ENCODE measurements at places on chromosomes 5 and 9. TPM values are rescaled to one million over a fixed set of nuclear protein-coding genes. Genes with fewer than 3 reads are reported as not detected.

DNA sequence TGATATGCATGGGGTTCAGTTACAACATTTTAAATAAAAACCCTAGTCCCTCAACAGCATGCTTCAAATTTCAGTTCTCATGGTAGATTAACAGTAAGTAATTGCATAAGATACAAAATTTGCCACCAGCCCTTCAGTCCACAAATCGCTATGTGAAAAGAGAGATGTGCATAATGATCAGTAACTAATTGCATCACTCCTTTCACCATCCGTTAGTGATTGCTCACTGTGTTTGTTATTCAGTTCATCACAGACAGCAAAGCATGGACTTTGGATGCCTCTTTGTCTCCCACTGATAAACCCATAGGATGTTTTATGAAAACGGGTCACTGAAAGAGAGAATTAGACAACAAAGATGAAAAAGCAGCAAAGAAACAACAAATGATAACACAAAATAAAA, 103.2 kb downstream of the MCTP1 start:
- no peak for DNase-seq

BTNL9 gene
- total RNA-seq = 34.9 TPM

DNA sequence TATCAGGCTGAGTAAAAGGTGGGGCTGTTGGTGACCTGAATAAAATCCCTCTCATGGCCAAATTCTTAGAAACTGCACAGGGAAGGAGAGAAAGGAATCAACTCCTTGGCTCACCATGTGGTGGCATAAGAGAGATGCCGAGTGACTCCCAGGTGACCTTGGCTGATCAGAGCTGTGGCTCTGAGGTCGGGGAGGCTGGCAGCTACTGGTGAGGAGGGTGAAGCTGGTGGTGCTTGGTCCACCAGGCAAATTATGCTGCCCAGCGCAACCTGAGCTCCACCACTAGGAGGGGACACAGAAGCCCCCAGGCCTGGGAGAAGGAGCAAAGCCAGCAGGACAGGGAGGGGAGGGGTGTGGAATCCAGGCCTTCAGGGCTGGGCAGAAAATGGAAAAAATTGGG, 111.2 kb upstream of the IL12B start:
- DNase-seq = no peak

DNA sequence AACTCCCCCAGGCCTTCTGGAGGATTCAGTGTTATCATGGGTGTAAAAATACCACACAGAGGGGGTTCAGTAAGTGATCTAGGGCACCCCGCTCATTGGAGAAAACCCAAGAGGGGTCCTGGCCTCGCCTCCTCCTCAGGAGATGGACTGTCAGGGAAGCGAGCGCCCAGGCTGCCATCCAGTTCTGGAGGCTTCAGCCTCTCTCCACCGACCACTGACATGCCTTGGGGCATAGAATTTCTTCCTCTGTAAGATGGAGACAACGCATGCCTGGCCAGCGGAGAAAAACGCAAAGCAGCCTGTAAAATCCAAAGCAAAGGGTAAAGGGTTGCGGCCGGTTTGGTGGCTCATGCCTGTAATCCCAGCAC, 165.4 kb downstream of the COL23A1 start:
- no peak for DNase-seq

- DNase-seq = no peak
These were observed 133.4 kb downstream of the ACTBL2 start for GRCh38 chr5:57349214-57349613.

DNA sequence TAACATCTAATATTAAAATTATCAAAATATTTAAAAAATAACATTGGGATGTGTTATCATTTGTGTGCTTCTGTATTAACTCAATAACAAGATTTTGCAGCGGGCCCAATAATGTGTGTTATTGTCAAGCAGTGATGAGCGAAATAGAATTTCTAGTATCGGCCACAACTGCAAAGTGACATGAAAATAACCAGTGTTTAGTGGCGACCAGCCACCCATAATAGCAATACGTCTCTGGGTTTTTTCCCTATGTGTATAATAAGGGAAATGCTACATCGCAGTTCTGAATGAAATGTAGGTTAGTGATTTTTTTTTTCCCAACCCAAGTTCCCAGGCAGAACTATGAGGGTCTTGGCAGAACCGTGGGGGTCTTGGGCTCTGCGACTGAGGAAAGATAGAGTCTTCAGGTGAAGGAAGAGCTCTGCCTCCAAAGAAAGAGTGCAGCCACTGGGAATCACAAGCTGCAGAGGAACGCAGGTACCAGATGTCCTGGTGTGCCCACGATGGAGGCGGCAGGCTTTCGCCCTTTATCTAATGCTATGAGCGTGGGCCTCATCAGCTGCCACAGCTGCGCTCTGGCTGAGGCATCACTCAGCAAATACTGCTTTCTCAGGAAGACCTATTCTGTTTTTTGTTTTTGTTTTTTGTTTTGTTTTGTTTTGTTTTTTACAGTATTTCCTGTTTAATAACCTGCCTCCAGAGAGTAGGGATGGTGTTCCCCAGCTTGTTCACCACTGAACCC, 235.0 kb downstream of the ROR2 start:
- DNase-seq = no peak

GRCh38 chr9:34334337-34334824, 5.0 kb downstream of the NUDT2 start:
- no peak for DNase-seq

GRCh38 chr5:66171349-66172344, 27.5 kb downstream of the SREK1 start:
- DNase-seq = no peak

- no peak for DNase-seq
These were observed 60.1 kb downstream of the KCTD16 start for GRCh38 chr5:144230806-144231205.

- DNase-seq = no peak
These were observed 85.4 kb upstream of the MIER3 start for GRCh38 chr5:57037355-57037754.

MARCHF11 gene
- total RNA-seq = not detected

DNA sequence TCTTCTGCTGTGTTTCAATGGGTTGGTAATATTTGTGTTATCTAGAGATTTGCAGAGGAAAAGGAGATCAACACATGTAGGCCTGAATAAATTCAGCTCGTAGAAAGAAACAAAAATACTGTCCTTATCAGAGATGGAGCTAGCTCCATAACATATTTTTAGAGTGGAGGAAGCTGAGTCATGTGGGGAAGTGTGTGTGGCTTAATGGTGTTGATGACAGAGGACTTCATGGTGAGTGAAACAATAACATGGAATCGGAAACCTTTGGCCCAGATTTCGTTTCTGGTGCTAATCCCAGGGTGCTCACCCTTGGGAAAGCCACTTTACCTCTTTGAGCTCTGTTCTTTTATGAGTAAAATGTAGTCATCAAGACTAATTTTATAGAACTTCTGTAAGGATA, 825.0 kb downstream of the TLR4 start:
- DNase-seq = no peak

DNA sequence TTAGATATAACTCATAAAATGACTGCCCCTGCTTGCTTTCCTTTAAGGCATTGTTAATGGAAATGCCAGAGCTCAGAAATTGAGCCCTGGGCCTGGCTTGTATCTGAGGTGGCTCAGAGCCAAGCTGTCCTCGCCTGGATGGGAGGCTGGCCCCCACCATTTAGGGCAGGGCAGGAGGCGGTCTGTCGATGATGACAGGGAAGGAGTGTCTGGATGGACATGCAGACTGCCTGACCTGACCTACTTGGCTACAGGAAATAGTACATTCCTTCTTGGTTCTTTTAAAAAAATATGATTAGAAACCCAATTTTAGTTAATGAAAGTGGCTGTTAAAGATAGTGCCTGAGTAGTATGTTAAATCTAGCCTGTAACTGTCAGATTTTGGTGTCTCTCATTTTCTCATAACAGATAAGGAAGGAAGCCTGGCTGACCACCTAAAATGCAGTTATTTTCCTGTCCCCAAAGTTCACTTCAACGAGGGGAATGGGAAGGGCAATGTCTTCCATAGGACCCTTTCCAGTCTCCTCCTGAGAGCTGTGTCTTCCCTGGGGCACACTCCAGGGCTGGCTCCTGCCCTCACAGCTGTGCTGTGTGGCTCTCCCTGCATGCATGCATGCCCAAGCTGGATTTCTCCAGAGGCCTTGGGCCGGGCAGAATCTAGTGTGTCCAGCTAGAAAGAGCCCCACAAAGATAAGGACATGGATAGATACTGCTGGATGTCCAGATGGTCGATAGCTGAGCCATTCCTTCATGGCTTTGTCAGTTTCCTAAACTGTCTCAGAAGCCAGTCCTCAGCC, 42.3 kb downstream of the MACROH2A1 start:
- DNase-seq = peak; percentile 89

DNA sequence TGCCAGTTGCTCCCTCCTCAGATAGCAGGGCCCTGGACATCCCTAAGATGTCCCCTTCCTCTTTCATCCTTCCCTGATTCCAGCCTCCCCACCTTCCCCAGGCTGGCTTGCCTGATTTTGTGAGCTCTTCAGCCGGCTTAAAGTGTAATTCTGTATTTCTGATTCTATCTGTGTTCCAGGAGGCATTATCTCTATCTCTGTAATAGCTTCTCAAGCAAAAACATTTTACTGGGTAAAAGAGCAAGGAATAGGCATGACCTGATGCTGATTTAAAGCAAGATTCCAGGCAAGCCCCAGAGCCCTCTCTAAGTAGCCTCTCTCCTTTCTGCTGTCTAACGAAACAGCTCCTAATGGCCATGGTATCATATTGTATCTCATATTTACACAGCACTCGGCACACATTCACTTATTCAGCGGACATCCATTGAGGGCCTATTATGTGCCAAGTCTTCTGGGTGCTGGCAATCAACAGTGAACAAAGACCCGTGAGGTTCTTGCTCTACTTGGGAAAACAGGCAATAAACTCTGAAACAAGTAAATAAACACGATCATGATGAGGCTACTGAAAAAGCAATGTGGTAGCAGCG, 100.9 kb upstream of the MSX2 start:
- no peak for DNase-seq

DNA sequence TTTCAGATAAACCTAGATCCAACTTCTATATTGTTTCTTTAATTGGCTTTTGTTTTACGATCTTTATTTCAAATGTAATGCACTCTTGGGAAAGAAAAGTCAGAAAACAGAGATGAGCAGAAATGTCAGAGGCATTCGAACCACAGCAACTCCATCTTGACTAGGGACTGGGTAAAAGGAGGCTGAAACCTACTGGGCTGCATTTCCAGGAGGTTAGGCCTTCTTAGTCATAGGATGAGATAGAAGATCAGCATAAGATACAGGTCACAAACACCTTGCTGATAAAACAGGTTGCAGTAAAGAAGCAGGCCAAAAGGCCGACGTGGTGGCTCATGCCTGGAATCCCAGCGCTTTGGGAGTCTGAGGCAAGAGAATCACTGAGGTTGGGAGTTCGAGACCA, 30.5 kb upstream of the DAPK1 start:
- no peak for DNase-seq

DNA sequence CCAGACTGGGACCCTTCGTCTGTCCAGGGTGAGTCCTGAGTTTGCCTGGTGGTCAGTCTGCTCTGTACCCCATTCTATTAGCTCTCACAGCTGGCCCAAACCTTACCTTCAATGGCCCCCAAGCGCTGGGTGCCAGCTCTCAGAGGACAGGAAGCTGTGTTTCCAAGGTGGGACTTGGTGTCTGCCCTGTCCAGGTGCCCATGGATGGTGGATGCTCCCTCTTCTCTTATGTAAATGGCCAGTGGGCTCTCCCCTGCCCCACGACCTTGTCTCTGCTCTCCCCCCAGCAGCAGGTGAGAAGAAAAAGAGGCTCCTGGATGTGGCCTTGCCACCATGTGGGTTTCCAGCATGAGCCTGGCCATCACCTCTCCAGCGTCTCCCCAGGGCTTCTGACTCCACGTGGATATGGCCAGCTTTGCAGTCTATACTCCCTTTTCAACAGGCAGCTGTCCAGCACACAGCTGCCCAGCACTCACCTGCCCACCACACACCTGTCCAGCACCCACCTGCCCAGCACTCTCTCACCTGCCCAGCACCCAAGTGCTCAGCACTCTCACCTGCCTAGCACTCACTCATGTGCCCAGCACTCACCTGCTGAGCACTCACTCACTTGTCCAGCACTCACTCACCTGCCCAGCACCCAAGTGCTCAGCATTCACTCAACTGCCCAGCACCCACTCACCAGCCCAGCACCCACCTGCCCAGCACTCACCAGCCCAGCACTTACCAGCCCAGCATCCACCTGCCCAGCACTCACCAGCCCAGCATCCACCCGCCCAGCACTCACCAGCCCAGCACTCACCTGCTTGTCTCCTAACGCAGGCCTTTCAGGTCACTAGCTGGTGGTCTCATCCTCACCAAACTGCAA, 136.2 kb upstream of the IRX2 start:
- DNase-seq = no peak

GRCh38 chr9:38090170-38090569, 21.1 kb upstream of the SHB start:
- peak; percentile 32 for DNase-seq

ABCA1 gene
- 76.7 TPM for total RNA-seq

- DNase-seq = peak; percentile 63
These were observed 138.8 kb downstream of the ROR2 start for GRCh38 chr9:91811024-91811909.

GRCh38 chr5:1888541-1889251, 6.0 kb upstream of the IRX4 start:
- DNase-seq = no peak

- no peak for DNase-seq
These were observed 163.5 kb downstream of the ARL15 start for GRCh38 chr5:54146916-54147315.

DNA sequence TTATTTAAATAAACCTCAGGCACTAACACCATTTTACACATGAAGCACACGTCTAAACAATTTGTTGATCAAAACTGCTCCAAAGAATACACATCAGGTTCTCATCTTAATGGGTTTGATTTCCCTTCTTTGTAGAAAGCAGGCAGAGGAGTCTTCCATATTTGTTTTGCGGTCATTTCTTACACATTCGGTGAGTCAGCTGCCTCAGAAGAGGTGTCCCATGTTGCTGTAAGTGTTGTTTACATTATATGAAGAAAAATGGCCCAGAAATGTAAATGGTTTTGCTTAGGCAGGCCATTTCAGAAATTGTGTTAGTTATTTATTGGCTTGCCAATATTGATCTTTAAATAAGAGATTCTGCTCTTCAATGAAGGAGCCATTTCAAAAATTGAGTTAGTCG, 325.8 kb downstream of the TENT4A start:
- no peak for DNase-seq

GRCh38 chr5:128376577-128376976, 161.5 kb downstream of the FBN2 start:
- DNase-seq = no peak

FAM78A gene
- total RNA-seq = 1.2 TPM

DNA sequence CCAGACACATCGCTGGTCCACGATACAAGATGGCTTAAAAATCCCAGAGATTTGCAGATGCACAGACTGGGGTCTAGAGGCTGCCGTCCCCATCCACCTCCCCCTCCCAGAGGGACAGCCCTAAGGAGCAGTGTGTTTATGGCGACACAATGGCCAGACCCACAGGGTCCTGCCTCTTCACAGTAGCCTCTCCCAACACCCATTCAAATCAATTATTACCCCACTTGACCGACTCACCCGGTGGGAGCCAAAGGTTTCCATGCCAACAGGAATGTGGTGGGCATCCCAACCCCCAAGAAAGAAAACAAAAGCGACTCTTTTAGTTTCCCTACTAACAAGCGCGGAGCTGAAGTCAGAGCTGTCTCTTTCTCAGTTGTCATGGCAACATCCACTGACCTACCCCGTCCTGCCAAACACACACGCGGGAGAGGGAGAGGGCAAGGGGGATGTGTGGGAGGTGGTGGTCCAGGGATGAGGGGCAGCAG, 209.0 kb downstream of the TTLL11 start:
- DNase-seq = no peak
